ENCODE measurements at places on chromosomes 1 and 21.

DNA sequence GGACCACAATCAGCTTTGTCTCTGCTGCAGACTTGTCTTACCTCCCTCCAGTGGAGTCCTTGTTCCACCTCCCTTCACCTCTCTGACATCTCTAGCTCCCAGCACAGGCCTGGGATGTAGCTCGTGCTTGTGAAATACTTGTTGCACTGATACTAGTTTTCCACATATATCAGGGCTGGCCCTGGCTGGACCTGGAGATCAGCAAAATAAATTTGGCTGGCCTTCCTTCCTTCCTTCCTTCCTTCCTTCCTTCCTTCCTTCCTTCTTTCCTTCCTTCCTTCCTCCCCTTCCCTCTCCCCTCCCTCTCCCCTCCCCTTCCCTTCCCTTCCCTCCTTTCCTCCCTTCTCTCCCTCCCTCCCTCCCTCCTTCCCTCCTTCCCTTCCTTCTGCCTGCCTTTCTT is 196.5 kb downstream of the HIVEP3 start:
- no peak for DNase-seq

GRCh38 chr1:151175041-151175741 is 590 bp downstream of the TMOD4 start:
- DNase-seq = no peak

- DNase-seq = no peak
Measured at GRCh38 chr1:240337781-240338180, 246.1 kb downstream of the FMN2 start.

DNA sequence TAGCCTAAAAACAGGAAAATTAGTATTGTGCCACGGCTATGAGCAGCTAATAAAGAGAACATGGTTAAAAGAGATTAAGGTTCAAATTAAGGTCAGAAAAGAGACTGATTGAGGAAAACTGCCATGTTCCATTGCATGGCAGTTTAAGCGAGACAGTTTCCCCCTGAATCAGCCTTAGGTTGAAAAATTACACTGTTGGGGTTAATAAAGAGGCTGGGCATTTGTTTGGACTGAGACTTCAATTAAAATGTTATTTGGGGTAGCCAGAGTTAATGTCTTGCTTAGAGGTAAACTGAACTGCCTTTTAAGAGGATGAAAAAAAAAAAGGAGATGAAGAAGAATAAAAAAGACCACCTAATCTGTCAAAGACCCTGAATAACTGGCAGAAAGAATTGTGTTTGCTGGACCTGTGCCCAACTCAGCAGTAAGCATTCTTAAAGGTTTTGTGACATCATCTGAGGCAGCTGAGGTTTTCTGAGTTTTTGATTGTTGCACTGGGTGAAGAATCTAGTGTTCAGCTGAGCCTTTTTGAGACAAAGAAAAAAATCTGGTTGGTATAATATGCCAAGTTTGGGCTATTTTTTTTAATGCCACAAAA is 17.7 kb upstream of the PROX1 start:
- no peak for DNase-seq

- DNase-seq = no peak
Measured at GRCh38 chr1:64282351-64282750, 78.9 kb downstream of the UBE2U start.

DNA sequence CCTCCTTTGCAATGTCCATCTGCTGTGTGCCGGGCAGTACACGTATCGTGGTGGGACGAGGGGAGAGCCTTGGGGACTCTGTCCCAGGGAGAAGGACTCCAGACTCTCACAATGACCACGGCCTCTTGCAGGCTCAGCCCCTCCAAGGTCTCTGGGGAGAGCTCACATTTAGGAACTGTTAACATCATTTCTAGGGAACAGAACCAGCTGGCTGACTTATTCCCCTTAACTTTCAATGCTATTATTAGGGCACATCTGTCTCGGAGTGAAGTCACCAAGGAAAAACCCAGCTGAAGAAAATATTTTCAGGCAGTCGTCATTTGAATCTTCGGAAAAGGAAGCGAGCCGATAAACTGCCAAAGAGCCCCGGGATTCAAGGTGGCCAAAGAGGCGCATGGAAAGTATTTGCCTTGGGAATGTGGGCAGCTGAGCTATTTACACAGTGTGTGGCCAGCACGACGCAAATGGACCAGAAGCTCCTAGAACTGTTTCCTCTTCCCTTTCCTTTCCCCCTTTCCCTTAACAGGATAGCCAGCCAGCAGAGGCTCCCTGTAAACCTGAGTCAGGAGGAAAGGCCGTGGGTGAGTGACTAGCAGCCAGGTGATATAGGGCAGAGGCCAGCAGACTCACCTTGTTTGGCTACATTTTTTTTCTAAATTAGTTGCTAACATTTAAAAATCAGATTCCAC is 74.5 kb downstream of the ITPKB start:
- DNase-seq = no peak

DNA sequence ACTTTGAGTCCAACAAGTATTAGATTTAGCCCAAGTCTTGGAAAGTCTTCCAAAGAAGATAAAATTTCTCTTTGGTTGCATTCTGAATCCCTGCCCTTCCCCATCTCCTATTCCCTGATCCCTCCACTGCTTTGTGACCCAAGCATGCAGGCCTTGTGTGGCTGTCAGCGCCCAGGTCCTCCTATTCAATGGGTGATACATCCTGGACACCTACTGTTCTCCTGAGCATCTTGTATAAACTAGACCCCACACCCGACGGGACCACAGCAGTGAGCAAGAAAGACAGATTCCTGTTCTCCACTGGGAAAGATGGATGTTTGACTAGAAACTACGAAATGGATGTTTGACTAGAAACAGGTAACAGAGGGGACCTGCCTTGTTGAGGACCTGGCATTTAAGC is 136.6 kb downstream of the KIF26B start:
- DNase-seq = no peak
